ENCODE measurements at places on chromosomes 6 and 20. TPM values are rescaled to one million over a fixed set of nuclear protein-coding genes. Genes with fewer than 3 reads are reported as not detected.
A peak's percentile ranks its signal among the peaks of the same experiment; 100 is the strongest.

DNA sequence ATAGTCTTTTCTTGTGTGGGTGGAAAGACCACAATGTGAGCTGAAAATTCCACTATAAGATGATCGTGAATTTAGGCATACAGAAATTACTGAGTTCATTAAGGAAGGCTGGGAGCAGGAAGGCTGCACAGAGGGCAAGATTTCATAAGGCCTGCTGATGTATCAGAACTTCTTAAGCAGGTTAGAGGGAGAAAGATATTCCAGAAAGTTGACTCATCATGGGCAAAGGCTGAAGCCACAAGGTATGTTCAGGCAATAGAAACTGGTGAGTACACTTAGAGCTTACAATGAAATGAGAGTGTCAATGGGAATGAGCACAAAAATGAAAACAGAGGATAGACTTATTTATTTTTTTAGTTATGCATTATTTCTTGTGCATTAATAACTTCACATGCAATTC lies 618.6 kb downstream of the CBLN4 start:
- DNase-seq, result no peak

GRCh38 chr6:2462831-2463230 lies 217.4 kb upstream of the GMDS start:
- DNase-seq, result no peak

The TRIM10 gene
- not detected for total RNA-seq

DNA sequence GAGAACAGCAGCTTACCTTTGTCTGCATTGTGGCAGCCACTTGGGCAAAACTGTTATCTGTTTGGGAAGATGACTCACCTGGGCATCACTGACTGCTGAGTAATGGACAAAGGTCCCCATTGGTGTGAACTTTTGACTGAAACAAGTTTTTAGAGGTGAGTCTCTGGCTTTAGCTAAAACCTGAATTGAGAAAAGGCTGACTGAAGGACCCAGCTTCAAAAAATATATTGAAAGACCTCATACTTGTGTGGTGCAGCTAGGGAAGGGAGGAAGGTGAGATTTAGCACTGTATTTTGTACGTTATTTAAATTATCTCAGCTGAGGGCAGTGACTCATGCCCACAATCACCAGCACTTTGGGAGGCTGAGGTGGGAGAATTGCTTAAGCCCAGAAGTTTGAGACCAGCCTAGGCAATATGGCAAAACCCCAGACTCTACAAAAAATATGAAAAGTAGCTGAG lies 4.5 kb upstream of the CITED2 start:
- no peak for DNase-seq

DNA sequence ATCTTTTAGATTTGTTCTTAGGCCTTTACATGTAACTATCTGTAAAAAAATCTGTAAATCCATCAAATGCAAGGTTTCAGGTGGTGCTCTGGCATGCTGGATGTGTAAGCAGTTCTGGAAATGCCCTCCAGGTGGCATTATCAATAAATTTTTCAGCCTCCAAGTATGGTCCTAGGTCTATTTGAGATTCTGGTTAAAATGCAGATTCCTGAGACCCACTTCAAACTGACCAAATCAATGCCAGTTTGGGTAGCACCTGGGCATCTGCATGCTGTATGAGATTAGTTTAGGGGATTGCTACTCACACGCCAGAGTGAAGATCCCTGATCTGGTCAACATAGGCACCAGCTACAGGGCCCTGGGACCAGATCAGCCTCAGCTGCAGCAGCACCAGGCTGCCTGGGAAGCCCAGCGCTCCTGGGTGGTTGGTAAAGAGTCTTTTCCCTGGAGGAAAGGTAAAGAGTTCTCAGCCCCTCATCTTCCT lies 507.3 kb upstream of the CITED2 start:
- peak; percentile 21 for DNase-seq

All from SJCRH30 (cell line).